ENCODE measurements at places on chromosomes 11 and 22.

- no peaks in the 10 kb centered on the region for H3K27me3 ChIP-seq
- DNase-seq, result no peak
- peaks cover 23% of the 10 kb centered on the region for H3K4me1 ChIP-seq
- no peak overlapping the region for H3K27ac ChIP-seq
These were observed 983 bp downstream of the NARS2 start for GRCh38 chr11:78573681-78574080.

- peaks cover 5% of the 10 kb centered on the region for H3K27me3 ChIP-seq
- no peak for DNase-seq
- H3K27ac ChIP-seq, result no peak overlapping the region
- H3K36me3 ChIP-seq, result no peaks in the 10 kb centered on the region
- no peak overlapping the region for H3K4me3 ChIP-seq
These were observed 95.4 kb upstream of the LARGE1 start for GRCh38 chr22:34015642-34016041.

- H3K27ac ChIP-seq, result no peak overlapping the region
- no peak for DNase-seq
- 0 out of 2 replicates have a peak, but pooled peaks cover 5% of the 10 kb centered on the region for H3K4me1 ChIP-seq
These were observed 28.4 kb upstream of the PPP6R3 start for GRCh38 chr11:68431984-68432645.

DNA sequence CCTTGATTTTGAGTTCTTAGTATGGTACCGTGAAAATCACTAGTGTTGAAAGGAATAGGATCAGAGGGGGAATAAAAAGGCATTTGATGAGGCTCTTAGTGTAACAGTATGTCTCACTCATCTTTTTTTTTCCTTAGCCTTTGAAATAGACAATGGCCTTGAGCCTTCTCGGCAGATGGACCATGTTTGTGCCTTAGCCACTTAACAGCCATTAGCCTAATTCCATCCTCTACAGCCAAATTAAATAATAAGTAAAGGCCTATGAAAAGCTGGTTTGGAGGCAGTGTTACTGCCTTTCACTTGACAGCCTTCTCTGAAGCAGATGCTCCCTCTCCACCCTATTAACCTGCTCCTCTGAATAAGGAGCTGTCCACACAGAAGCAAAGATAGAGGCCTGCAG is 580.7 kb downstream of the NTM start:
- peaks cover 25% of the 10 kb centered on the region for H3K27me3 ChIP-seq
- no peak overlapping the region for H3K27ac ChIP-seq
- no peaks in the 10 kb centered on the region for H3K36me3 ChIP-seq
- no peak overlapping the region for H3K4me3 ChIP-seq
- no peak for DNase-seq

DNA sequence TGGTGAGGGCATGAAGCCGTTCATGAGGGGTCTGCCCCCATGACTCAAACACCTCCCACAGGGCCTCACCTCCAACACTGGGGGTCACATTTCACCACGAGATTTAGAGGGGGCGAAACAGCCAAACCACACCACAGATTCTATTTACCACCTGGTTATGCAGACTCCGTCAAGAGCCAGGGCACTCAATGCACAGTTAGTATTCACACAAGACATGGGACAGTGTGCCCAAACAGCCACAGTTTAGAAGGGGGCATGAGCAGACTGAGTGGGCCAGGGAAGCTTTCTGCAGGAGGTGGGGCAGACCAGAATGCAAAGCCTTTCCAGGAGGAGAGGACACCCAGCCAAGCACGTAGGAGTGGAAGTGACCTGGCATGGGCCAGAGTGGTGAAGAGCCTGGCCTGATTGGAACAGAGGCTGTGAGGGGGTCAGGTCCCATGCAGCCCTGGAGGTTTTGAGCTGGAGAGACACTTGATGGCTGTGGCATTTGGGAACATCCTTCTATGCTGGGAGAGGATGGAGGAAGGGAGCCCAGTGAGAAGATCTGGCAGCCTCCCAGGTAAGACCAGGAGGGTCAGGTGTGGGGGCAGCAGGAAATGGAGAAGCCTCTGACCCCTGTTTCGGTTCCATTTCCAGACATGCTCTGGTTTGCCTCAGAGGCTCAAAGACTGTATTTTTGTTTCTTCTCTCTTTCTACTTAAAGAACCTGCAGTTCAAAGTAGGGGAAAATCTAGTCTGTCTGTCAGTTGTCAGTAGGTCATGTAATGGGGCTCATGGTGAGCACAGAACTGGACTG is 199.1 kb upstream of the NCAM1 start:
- no peak overlapping the region for H3K4me3 ChIP-seq
- DNase-seq, result peak; percentile 26
- H3K4me1 ChIP-seq, result no peaks in the 10 kb centered on the region
- H3K27ac ChIP-seq, result no peak overlapping the region

GRCh38 chr11:69203381-69203780 is 47.6 kb downstream of the SMIM38 start:
- H3K27ac ChIP-seq, result no peak overlapping the region
- DNase-seq, result no peak
